ENCODE measurements at places on chromosomes 12 and 14.

DNA sequence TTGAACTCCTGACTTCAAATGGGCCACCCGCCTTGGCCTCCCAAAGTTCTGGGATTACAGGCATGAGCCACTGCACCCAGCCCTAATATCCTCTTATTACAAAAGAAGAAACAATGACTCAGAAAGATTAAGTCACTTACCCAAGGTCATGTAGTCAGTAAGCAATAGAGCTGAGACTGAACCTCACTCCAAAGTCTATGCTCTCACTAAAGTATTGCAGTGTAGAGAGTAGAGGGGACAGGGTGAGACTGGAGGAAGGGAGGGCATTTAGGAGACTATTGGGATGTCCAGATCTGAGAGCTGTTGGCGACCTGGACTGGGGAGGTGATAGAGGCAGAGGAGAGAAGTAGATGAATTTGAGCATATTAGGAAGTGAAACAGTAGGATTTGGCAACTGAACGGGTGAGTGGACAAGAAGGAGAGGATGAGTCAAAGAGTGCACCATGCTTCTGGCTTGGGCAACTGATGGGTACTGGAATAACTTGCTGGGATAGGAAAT, 11.8 kb downstream of the P2RX7 start:
- no peak for DNase-seq

DNA sequence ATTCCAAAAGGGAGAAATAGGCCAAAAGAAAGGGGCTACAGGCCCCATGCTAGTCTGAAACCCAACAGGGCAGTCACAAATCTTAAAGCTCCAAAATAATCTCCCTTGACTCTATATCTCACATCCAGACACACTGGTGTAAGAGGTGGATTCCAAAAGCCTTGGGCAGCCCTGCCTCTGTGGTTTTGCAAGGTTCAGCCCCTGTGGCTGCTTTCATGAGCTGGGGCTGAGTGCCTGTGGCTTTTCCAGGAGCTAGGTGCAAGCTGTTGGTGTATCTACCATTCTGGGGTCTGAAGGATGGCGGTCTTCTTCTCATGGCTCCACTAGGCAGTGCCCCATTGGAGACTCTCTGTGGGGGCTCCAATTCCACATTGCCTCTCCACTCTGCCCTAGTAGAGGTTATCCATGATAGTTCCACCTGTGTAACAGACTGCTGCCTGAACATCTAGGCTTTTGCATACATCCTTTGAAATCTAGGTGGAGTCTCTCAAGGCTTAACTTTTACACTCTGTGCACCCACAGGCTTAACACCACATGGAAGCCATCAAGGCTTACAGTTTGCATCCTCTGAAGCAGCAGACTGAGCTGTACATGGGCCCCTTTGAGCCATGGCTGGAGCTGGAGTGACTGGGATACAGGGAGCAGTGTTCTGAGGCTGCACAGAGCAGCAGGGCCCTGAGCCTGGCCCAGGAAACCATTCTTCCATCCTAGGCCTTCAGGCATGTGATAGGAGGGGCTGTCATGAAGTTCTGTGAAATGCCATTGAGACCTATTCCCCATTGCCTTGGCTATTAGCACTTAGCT, 66.5 kb upstream of the ABCD2 start:
- no peak for DNase-seq

DNA sequence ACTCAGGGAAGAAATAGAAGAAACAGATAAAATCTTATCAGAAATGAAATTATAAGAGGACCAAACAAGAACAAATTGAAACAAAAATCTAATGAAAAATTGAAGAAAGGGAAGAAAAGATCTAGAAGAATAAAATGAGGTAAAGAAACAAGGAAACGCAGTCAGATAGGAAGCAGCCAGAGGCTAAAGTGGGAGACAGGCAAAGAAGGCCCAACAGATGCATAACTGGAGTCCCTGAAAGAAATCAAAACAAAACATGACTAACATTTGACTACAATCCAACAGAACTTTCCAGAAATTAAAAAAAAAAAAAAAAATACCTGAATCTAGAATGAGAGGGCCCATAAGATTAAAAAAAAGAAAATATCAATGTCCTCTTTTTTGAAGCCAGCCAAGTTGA, 65.6 kb downstream of the AMN start:
- no peak for DNase-seq

GRCh38 chr14:56008150-56008549, 110.1 kb upstream of the PELI2 start:
- DNase-seq, result no peak

GRCh38 chr12:49344486-49345050, 2.1 kb upstream of the DNAJC22 start:
- DNase-seq, result no peak

GRCh38 chr14:95663226-95663797, 22.9 kb upstream of the TCL1B start:
- DNase-seq, result no peak

- DNase-seq, result no peak
Measured at GRCh38 chr12:46998811-46999368, 80.5 kb upstream of the PCED1B start.

- no peak for DNase-seq
Measured at GRCh38 chr12:117111386-117111785, 12.2 kb upstream of the TESC start.

- no peak for DNase-seq
Measured at GRCh38 chr14:50344876-50345563, 32.9 kb downstream of the DMAC2L start.

All from GM12892 (cell line).